Adrenal gland (tissue), 19 donors: ENCODE measurements at places on chromosomes 2 and 18. TPM values are rescaled to one million over a fixed set of nuclear protein-coding genes. Genes with fewer than 3 reads are reported as not detected.

GRCh38 chr2:80380736-80381135 is 76.2 kb upstream of the LRRTM1 start:
- no peak overlapping the region for H3K4me3 ChIP-seq
- H3K27ac ChIP-seq, result no peak overlapping the region
- H3K27me3 ChIP-seq, result no peaks in the 10 kb centered on the region
- H3K36me3 ChIP-seq, result no peaks in the 10 kb centered on the region
- no peaks in the 10 kb centered on the region for H3K4me1 ChIP-seq

GRCh38 chr2:69013142-69013839 is at the start of gene ANTXR1:
Gene ANTXR1 (plus strand): TSS chr2:69013179. CDS start chr2:69013500, 321 bp downstream.
- peak within 1 kb of the TSS; percentile 84 for H3K4me3 ChIP-seq
- peak; percentile 80 for DNase-seq
- no peaks in the 10 kb centered on the region for H3K36me3 ChIP-seq
- H3K27ac ChIP-seq, result peak within 1 kb of the TSS; percentile 87

DNA sequence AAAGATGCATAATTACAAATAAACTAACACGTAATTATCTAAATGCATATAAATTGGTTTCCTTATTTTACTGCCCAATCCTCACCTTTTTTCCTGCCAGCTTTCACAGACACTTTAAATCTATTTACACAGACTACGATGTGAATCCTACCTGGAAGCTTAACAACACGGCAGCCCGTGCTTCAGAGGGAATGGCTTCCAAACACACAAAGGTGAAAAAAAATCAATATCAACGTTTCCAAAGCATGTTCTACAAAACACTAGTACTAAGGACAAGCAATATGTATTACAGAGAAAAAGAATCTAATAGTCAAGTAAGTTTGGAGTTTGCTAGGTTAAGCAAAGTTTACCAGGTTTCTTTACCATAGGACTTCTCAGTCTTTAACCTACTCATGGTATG is 4.4 kb downstream of the MAP4K3 start:
- DNase-seq, result no peak
- H3K36me3 ChIP-seq, result no peaks in the 10 kb centered on the region
- H3K4me3 ChIP-seq, result no peak overlapping the region
- no peaks in the 10 kb centered on the region for H3K27me3 ChIP-seq

GRCh38 chr2:204507636-204508035 is 37.6 kb upstream of the PARD3B start:
- H3K27ac ChIP-seq, result no peak overlapping the region
- H3K27me3 ChIP-seq, result no peaks in the 10 kb centered on the region
- no peaks in the 10 kb centered on the region for H3K4me1 ChIP-seq
- no peak for DNase-seq
- H3K4me3 ChIP-seq, result no peak overlapping the region

GRCh38 chr18:55102501-55102900 is 143.2 kb upstream of the CCDC68 start:
- no peaks in the 10 kb centered on the region for H3K36me3 ChIP-seq
- no peaks in the 10 kb centered on the region for H3K27me3 ChIP-seq
- no peak overlapping the region for H3K4me3 ChIP-seq
- DNase-seq, result no peak
- H3K27ac ChIP-seq, result no peak overlapping the region

- H3K27me3 ChIP-seq, result no peaks in the 10 kb centered on the region
- DNase-seq, result no peak
- no peaks in the 10 kb centered on the region for H3K36me3 ChIP-seq
- H3K27ac ChIP-seq, result no peak overlapping the region
- peaks cover 43% of the 10 kb centered on the region for H3K4me1 ChIP-seq
- no peak overlapping the region for H3K4me3 ChIP-seq
Measured at GRCh38 chr2:164560181-164560792, 61.0 kb downstream of the GRB14 start.

EML6 gene
- total RNA-seq, result 10.1 TPM

ACOXL gene
- not detected for total RNA-seq

SLC9A4 gene
- not detected for total RNA-seq
